Ammon's horn (tissue), 1 donor: ENCODE measurements at places on chromosomes 4 and X.

GRCh38 chrX:16711893-16712547 is 449 bp downstream of the CTPS2 start:
- no peak for DNase-seq

DNA sequence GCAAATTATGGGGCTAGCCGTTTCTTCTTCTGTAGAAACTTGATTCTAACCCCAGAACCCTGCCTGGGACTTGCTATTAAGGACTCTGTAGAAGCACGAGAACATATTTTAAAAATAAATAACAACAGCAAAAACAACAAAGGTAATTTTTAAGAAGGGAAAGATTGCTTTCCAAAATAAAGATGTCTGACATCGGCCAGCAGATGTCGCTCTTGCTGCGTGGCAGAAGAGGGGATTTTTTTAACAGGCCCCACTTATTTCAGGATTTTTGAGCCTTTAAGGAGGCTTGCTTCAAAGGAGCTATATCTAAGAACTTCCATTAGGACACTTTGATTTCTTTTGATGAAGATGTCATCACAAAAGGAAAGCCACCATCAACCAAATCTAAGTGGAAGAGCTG is 62.8 kb upstream of the EGFL6 start:
- DNase-seq = peak; percentile 15

GRCh38 chr4:123776267-123776666 is 379.7 kb downstream of the SPRY1 start:
- DNase-seq = no peak

DNA sequence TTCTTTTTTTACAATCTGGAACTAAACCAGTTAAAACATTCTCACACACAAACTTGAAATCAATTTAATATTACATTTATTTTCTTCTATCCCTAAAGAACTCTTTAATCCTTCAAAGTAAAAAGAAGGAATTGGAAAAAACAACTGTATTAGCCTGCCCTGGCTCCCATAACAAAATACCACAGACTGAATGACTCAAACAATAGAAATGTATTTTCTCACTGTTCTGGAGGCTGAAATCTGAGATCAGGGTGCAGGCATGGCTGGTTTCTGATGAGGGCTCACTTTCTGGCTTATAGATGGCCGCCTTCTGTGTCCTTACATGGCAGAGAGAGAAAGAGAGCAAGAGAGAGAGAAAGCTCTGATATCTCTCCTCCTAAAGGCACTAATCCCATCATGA is 149.4 kb downstream of the PDGFRA start:
- no peak for DNase-seq

- DNase-seq = no peak
Measured at GRCh38 chr4:128332081-128332480, 44.5 kb upstream of the PGRMC2 start.

DNA sequence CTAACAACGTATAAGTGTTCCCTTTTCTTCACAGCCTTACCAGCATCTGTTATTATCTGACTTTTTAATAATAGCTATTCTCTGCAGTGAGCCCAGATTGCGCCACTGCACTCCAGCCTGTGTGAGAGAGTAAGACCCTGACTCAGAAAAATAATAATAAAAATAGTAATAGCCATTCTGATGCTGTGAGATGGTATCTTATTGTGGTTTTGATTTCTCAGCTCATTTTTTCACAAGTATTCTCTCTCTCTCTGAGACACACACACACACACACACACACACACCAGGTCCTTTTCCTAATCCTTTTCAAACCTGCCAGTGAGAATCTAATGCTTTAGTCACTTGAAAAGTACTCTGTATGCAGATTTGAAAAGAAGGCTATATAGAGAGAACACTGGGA is 89.8 kb downstream of the CHIC2 start:
- DNase-seq = no peak

- peak; percentile 27 for DNase-seq
Measured at GRCh38 chr4:47913861-47914219, 543 bp downstream of the NFXL1 start.
